ENCODE measurements at places on chromosomes 1 and 21. TPM values are rescaled to one million over a fixed set of nuclear protein-coding genes. Genes with fewer than 3 reads are reported as not detected.

The SPRR1A gene
- not detected for polyA plus RNA-seq

The SLC44A3 gene
- polyA plus RNA-seq, result 60.1 TPM

The ADAMTS1 gene
- polyA plus RNA-seq, result 111 TPM

The TEDDM1 gene
- 0.06 TPM for polyA plus RNA-seq

The MEF2D gene
- polyA plus RNA-seq, result 32.8 TPM

The FNDC5 gene
- 40.6 TPM for polyA plus RNA-seq

The VANGL2 gene
- polyA plus RNA-seq, result 37.9 TPM

The ACOT11 gene
- polyA plus RNA-seq, result 13.7 TPM

The KCNK1 gene
- polyA plus RNA-seq, result 6.7 TPM

The IRF6 gene
- polyA plus RNA-seq, result 19.4 TPM

The GBP4 gene
- polyA plus RNA-seq, result 5.5 TPM
